ENCODE measurements at places on chromosomes 2 and 18. TPM values are rescaled to one million over a fixed set of nuclear protein-coding genes. Genes with fewer than 3 reads are reported as not detected.

The CHCHD5 gene
- 19.7 TPM for total RNA-seq

The EN1 gene
- not detected for total RNA-seq

The TRIM43 gene
- not detected for total RNA-seq

The ETAA1 gene
- 13.3 TPM for total RNA-seq

The ACMSD gene
- not detected for total RNA-seq

The CNDP1 gene
- 0.36 TPM for total RNA-seq

The FBXO15 gene
- total RNA-seq, result 0.54 TPM

The CROCC2 gene
- 1.1 TPM for total RNA-seq

The TMEM247 gene
- not detected for total RNA-seq

The LHCGR gene
- not detected for total RNA-seq

The UGT1A5 gene
- not detected for total RNA-seq

The CD226 gene
- 25.9 TPM for total RNA-seq
